NCI-H69 (cell line): ENCODE measurements at places on chromosomes 1 and 21.

DNA sequence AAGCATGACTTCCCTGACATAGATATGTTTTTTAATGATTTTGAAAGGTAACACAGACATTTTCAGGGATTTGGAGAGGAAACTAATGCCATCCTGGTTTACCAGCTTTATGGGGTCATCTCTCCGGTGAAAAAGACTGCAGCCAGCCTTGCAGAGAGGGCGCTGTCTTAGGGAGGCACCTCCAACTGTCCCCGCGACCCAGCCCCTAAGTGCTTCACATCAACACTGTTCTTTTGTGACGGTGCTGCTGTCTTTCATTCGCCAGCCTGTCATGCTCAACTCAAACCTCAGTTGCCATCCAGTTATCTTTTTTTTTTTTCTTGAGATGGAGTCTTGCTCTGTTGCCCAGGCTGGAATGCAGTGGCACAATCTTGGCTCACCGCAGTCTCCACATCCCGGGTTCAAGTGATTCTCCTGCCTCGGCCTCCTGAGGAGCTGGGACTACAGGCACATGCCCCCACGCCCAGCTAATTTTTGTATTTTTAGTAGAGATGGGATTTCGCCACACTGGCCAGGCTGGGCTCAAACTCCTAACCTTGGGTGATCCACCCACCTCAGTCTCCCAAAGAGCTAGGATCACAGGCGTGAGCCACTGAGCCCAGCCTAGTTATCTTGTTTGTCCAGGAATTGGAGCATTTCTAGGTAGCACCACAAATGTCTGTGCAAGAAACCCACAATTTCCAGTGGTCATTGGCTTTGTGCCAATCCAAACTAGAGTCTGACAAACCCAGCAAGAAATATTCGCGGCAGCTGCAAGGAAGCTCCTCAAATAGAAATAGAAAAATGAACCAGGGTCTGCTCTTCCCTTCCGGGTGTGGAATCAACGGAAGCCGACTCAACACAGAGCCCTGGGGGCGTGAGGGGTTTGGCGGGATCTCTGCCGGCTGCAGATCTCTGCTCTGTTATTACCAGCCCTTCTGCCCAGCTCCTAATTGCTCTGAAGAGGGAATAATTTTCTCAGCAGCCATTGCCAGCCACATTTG is 24.2 kb downstream of the PDE9A start:
- peak; percentile 95 for DNase-seq

DNA sequence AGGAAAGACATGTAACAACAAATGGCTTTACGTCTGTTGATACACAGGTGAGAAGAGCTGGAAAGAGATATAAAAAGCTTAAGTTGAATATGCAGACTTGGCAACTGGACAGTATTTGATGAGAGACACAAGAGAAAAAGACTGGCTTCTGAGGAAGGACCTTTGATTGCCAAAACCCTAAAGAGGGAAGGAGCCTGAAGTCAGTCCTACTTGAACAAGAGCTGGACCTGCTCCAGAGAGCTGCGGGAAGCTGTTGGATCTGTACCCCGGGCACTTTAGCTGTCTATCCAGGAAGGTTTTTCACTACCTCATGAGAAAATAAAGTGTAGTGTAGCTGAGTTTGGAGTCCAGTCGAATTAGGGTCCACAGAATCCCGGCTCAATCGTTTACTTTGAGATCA is 25.3 kb upstream of the LRRC8B start:
- peak; percentile 46 for DNase-seq

DNA sequence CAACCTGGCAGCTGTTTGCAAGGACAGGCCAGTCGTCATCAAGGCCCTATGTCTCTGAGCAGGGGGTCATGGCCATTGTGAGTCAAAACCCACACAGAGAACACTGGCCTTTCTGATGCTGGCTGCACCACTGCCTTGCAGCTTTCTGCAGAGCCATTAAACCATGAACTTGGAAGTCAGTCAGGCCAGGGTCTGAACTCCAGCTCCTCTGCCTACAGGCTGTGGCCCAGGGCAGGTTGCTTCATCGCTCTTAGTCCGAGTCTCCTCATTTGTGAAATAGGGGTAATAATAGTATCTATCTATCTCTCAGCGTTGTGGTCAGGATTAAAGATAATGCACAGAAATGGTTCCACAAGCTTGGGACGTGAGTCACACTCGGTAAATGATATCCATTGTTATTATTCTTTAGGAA is 35.8 kb upstream of the HIVEP3 start:
- peak; percentile 52 for DNase-seq

DNA sequence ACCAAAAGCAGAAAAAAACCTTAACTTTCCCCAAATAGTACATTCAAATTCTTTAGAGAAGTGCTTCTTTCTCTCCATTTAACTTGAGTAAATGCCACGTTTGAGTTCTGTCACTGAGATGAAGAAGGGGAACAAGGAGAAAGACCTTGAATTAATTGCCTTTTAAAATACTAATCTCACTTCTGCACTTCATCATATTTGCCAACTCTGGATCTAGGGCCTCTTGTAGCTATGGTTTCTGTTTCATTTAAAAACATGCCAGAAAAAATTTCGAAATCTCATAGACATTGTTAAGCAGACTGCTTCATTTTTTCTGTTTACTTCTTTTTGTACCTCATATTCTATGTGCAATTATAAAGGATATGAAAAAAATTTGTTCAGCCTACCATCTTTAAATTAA is 24.6 kb downstream of the MIXL1 start:
- no peak for DNase-seq

GRCh38 chr1:83693427-83694126 is 305.4 kb downstream of the TTLL7 start:
- DNase-seq: peak; percentile 70

DNA sequence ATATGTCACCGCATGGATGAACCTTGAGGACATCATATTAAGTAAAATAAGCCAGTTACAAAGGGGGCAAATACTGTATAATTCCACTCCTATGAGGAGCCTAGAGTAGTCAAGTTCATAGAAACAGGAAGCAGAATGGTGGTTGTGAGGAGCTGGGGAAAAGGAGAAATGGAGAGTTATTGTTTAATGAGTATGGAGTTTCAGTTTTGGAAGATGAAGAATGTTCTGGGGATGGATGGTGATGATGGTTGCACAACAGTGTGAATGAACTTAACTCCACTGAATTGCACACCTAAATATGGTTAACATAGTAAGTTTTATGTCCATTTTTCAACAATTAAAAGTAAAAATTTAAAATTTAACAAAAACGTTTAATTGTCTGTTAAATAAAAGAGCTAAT is 220.9 kb upstream of the JUN start:
- DNase-seq: no peak

DNA sequence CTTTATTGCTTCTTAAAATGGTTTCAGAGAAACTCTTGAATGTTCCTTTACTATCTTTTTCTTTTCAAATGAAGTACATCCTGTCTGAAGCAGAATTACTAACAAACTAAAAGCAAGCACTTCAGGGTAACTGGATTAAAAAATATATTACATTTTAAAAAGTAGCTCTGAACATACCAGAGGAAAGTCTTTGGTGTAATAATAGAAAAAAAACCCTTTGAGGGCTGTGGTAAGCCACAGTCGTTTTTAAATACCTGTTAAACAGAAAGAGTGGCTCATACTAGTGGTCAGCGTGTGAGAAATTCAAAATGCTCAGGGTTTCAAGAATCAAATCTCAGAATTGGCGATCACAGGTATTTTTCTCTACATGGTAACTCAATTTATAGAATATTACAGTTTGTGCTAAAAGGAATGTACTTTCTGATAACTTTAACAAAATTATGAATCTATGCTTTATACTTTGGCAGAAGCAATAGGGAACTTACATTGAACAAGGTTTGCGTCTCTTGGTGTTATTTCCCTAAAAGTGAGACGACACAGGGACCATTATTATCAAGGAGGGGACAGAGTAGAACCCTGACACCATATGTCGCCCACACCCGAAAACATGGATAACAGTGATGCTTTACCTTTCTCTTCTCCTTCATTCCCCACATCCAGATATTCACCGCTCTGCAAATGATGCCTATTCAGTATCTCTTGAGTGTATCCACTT is 97.0 kb upstream of the DPH5 start:
- DNase-seq: no peak

- DNase-seq: peak; percentile 63
These were observed 241.7 kb upstream of the RAB4A start for GRCh38 chr1:229028987-229029878.

DNA sequence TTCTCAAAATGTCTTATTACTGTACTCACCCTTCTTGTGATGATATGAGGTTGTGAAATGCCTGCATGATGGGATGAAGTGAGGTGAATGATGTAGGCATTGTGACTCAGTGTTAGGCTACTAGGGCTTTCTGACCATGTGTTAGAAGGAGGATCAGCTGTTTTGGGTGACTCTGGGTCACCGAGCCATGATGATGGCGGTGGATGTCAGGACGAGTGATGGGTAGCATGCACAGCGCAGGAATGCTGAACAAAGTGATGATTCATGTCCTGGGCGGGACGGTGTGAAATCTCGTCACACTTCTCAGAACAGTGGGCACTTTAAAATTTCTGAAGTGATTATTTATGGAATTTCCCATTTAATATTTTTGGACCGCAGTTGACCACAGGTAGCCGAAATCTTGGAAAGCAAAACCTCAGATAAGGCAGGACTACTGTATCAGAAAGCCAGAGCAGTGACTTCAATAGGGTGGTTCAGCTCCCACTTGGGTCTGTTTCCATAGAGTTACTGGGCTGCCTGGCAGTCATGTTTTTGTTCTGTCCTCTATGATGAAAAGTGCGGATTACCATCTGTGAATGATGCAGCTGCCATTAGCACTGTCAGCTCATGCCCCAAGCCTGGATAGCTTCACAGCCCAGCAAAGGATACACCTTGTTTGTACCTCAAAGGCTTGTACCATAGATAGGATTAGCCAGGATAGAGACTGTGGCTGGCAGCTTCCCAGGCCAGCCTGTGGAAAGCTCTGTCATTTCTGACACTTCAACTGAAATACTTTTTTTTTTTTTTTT is 26.6 kb downstream of the IL6R start:
- DNase-seq: no peak

GRCh38 chr1:118081387-118081786 is 103.6 kb downstream of the SPAG17 start:
- no peak for DNase-seq
